ENCODE measurements at places on chromosomes 5 and 9. TPM values are rescaled to one million over a fixed set of nuclear protein-coding genes. Genes with fewer than 3 reads are reported as not detected.

- no peak for DNase-seq
Observed at GRCh38 chr5:138354387-138354786, 1.9 kb downstream of the KDM3B start.

GRCh38 chr5:123133438-123134100 lies 44.5 kb downstream of the PRDM6 start:
- no peak for DNase-seq

DNA sequence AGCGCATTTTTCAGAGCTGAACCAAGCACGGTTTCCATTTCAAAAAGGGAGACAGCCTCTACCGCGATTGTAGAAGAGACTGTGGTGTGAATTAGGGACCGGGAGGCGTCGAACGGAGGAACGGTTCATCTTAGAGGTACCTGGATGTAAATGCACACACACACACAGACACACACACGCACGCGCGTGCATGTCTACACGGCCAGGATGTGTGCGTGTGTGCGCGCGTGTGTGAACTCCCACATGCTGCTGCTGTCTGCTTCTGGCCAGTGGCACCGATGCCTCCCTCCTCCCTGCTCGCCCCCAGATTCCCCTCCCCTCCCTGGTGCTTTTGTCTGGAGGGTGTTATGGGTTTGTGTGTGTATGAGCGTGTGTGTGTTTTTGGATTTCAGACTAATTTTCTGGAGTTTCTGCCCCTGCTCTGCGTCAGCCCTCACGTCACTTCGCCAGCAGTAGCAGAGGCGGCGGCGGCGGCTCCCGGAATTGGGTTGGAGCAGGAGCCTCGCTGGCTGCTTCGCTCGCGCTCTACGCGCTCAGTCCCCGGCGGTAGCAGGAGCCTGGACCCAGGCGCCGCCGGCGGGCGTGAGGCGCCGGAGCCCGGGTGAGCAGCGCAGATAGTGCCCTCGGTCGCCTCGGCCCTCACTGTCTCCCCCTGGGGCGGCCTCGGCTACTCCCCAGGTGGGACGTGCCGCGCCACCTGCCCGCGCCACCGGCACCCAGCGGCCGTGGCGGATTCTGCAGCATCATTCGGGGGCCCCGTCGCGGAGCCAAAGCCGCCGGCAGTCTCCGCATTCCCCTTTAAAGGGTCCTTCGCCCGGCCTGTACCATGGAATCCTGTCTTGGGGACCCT lies at the start of gene NTRK2:
TSS of gene NTRK2 (plus strand) at position 442 of the 850 bp plus-strand sequence. CDS start 1,020 bp downstream, outside the sequence.
- DNase-seq, result no peak

GRCh38 chr9:23648651-23649050 lies 177.4 kb downstream of the ELAVL2 start:
- no peak for DNase-seq

DNA sequence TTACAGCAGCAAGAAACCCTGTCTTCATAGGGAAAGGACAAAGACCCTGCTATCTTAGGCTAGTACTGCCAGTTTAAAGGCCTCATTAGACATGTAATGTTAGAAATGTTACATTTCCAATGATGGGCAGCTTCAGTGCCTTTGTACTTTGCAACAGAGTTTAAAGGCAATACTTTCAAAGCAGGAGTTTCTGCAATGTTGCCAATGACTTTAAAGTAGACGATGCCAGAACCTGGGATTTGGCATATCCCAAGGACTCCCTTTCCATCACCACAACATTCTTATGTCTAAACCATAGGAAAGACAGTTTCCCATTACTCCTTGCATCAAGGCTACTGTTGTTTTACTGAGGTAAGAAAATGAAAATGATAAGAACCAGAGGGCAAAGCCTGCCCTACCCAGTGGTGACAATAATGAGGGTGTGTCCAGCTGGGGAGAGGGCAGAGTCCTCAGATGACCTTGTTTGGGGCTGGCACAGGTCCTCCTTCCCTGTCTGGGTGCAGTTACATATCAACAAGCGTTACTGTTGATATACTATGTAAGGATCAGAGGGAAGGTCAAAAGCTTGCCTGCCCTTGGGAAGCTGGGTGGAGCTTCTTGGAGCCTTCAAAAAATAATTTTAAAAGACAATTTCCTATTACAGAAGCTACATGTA lies 27.5 kb upstream of the MLANA start:
- no peak for DNase-seq

DNA sequence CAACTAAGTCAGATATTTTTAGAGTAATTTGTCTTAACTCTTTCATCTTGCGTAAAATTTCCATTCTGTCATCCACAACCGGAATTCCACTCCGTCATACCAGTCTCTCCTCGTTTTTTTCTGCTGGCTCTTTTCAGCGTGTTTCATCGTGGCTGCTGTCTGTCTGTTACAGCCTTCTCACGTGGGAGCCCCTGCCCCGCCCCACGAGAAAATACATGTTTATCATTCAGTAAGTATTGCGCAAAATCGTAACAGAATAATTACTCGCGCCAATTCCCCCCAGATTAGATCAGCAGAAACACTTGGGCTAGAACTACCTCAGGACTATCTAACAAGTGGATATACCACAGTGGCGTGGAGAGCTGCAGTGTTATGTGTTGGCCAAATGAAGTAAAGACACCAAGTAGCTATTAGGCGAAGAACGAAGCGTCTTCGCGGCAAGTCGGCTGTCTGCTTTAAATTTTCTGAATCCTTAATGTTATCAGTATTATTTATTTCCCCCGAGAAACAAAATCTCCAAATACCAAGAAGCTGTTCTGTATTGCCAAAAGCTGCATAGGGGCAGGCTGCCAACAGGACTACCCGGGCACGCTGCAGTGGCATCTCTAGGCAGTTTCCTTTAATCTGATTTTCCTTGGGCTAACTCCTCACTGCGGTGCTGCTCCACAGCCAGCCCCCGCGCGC lies 566 bp upstream of the FOCAD start:
- peak; percentile 24 for DNase-seq

Gene OLFML2A
- not detected for total RNA-seq

Gene SLC34A3
- not detected for total RNA-seq
